ENCODE measurements at places on chromosomes 1 and 21.

DNA sequence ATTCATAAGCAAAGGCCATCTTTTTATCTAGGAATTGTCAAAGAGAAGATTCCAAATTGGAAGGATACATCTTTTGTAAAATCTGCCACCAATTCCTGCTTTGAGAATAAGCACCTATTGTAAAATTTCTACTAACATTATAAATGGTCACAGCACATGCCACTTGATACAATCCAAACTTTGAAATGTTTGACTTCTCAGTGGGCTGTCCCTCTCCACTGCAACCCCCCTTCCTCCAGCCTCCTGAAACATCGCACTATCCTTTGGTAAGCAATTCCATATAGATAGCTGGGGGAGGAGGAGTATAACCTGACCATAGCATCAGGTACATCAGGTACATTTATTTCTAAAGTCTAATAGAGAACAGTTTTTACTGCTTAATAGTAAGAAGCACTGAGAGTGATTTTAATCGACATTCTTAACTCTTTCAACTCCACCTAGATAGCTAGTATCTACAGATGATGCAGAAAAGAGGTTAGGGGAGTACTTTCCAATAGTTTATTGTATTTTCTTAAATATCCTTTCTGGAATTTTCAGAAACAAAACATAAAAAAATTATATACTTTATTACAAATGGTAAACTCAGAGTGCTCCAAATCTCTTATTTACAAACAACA lies 2.9 kb downstream of the JUN start:
- peak; percentile 31 for DNase-seq

DNA sequence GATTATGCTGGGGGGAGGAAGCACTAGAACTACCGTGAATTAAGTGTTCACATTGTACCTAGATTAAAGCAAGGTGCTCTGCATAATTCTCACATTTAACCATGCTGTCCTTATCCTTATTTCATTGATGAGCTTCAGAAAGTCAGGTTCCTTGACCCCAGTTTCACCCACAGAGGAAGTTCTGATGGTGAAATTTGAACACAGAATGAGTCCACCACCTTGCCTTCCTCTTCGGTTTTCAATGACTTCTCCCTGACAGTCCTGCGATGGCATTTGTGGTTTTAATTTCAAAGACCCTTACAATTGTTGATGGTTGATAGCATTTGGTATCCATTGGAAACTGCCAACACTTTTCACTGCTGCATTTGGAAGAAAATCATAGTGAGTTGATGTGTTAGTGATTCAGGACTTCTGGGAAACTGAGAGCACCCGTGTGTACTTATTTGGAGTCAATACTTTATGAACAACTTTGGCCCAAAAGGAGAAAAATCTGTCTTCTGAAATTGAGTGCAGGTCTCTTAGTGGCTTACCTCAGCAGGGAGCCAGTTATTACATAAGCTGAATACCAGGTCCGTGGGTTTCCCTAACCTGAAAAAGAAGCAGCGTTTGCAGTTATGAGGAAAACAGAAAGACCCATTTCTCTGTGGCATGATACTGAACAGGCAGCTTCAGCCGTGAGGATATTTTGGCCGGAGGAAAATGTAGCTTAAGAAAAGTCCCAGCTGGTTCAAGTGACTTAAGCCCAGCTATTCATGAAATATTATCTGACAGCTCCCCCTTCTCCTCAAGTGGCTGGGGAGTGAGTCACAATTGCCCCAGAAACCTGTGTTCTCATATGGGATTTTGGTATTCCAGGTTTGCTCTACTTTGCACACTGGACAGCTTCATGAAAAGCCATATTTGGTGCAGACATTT lies 47.5 kb downstream of the ROR1 start:
- peak; percentile 31 for DNase-seq

DNA sequence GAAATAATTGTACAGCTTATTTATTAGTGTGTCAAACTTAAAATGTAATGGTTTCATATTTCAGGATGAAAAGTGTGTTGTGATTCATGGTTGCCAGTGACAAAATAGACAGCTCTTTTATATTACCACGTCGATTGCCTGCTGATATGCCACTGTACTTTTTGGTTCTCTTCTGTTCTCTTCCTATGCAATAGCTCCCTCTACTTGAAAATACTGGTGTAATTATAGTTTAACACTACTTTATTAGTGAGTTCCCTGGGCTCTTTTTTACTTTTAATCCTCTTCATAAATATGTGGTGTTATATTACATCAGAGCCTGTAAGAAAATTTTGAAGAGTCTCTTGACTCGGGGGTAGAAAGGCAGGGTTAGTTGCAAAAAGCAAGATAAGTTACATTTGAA lies 111.3 kb downstream of the PATJ start:
- DNase-seq = no peak

DNA sequence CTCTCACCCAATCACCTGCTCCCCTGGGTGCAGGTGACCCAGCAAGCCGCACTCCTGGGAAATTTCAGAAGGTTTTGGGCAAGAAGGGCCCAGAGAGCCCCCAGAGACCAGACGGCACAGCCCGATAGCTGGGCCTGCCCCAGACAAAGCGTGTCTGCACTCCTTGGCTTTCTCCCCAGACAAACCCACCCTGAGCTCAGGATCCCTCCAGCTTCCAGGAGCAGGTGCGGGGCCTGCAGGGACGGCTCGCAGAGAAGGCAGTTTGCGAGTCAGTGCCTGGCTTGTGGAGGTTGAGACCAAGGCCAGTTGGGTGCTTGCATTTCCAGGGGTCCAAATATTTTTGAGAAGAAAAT lies 6.7 kb downstream of the PDE9A start:
- DNase-seq = no peak

- DNase-seq = no peak
These were observed 11.7 kb downstream of the CNIH4 start for GRCh38 chr1:224368409-224368808.

GRCh38 chr1:43366179-43366578 lies 1.6 kb downstream of the ELOVL1 start:
- no peak for DNase-seq

GRCh38 chr1:200625381-200625824 lies 4.9 kb upstream of the KIF14 start:
- DNase-seq = no peak

DNA sequence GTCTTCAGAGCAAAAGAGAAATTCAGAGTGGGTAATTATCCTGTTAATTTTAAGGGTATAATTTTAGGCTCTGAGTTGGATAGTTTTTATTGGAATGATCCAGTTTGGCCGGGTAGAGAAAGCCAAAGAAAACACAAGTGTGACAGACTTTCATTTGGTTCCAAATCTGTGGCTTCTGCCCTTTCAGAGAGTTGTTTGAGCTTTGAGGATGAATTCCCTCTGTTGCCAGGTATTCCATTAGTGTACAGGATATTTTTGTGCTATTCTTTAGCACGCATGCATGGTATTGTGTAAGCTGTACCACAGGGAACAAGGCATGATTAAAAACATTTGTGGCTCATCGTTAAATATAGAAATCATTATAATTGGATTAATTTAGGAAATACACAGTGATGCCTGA lies 384.4 kb downstream of the ADGRL2 start:
- DNase-seq = no peak

DNA sequence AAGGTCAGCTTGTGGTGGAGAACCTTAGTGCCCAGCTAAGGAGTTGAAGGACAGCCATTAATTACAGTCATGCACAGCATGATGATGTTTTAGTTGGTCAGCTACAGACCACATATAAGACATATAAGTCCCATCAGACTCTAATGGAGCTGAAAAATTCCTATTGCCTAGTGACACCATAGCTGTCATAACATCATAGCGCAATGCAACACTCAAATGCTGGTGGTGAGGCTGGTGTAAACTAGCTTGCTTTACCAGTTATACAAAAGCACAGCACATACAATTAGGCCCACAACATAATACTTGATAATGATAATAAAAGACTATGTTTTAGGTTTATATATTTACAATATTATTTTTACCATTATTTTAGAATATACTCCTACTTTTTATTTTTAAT lies 4.0 kb downstream of the ECHDC2 start:
- no peak for DNase-seq

DNA sequence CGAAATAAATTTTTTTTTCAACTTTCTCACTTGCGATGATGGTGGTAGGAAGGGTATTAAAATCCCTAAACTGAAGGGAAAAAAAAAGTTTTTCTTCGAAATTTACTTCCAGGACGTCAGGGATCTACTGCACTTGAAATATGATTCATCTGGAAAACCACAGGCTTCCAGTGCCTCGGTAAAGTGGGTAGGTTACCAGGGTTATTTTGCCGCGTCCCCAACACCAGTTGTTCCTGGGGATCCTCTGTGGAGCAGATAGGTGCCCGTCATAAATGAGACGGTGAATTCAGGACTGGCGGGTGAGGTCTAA lies 773 bp downstream of the RABIF start:
- peak; percentile 23 for DNase-seq

DNA sequence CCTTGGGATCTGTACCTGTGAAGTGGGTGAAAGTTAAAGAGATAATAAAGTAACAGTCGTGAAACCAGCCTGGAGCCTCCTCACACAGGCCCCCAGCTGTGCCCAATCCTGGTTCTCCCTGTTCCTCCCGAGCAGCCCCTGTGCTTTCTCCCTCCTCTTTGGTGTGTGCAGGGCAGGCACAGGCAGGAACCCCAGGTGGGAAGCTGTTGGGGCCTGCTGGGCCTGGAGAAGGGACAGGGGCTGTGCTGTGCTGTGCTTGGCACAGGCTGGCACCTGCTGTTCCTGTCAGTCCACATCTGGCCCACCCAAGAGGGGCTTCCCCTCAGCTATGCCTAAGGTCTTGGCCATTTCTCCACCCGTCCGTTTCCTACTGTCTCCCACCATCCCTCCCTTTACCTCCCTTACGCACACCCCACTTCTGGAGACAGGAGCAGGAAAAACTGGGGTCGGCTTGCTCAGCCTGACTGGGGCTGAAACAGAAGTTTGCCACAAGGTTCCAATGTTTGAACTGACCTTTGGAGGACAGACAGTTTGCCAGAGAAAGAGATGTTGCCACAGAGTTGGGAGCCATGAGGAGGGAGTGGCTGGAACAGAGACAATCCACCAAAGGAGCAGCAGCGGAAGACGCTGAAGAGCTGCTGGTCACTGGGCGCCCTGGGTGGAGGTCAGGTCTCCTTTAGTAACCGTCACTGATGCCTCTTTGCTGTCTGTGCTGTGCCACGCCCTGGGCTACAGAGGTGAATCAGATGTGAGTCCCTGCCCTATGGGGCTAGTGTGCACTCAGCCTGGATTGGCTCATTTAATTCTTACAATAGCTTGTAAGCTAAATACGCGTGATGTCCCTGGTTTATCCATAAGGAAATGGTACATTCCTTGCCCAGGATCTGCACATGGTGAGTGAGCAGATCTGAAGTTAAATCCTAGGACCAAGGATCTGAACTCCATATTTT lies 18.8 kb upstream of the ARTN start:
- DNase-seq = no peak

- DNase-seq = no peak
These were observed 943.4 kb downstream of the TTLL7 start for GRCh38 chr1:83055391-83056170.

GRCh38 chr1:86939406-86939805 lies 25.0 kb downstream of the HS2ST1 start:
- no peak for DNase-seq

Data from kidney glomerular epithelial cell (primary cell).